ENCODE measurements at places on chromosomes 11 and 22.

DNA sequence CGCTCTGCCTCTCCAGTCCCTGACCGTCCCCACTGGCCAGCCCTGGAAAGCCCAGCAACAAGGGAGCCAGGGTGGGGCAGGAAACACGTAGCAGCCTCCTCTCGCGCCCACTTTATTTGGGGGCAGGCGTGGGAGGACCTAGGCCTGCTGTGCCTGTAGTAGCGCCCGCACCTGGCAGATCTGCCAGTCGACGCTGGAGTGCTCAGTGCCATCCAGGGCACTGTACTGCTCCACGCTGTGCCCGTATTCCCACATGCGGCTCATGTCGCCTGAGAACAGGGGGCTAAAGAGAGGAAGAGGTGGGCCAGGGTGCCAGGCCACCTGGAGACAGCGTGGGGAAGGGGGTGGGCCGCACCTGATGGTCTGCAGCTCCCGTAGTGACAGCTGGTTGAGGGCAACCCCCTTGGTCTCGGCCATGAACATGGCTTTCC is 17.0 kb upstream of the DRICH1 start:
- DNase-seq = no peak

- DNase-seq = peak; percentile 13
These were observed 800.9 kb upstream of the CHORDC1 start for GRCh38 chr11:91023731-91024130.

- no peak for DNase-seq
These were observed 42.1 kb upstream of the APLNR start for GRCh38 chr11:57279116-57279515.

GRCh38 chr11:114479331-114479730 is 40.1 kb downstream of the REXO2 start:
- DNase-seq = no peak

GRCh38 chr22:38924347-38924952 is 33.0 kb upstream of the APOBEC3A start:
- peak; percentile 42 for DNase-seq

DNA sequence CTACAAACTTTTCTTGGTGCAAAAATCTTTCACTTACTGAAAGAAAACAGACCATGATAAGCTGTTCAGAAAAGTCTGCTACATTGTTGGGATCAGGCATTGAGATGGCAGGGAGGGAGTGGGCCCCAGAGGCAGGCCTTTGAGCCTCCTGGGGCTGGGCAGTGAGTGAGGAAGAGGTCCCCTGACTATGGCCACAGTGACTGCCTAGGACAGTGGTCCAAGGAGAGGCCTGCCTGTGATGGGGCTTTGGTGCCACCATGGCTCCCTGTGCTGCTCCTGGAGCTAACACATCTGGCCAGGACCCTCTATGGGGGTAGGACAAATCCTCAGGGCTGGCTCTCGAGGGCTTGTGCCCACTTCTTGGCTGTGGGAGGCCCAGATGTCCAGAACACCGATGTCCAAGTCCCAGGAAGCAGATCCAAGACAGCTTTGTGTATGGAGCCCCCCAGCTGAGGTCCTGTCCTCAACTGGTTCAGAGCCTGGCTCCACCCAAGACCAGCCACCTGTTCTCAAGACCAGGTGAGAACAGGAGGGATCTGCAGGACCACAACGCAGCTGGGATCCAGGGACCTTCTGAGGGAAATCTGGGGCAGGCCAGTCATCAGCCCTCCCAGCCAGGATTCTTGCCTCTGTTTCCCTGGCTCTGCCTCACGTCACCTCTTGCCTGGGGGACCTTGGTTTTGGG is 36.9 kb downstream of the PPM1F start:
- DNase-seq = no peak

- DNase-seq = no peak
These were observed 44.4 kb downstream of the VSIG10L2 start for GRCh38 chr11:125990244-125990643.

- no peak for DNase-seq
These were observed 45.3 kb downstream of the CHRDL2 start for GRCh38 chr11:74685905-74686304.

DNA sequence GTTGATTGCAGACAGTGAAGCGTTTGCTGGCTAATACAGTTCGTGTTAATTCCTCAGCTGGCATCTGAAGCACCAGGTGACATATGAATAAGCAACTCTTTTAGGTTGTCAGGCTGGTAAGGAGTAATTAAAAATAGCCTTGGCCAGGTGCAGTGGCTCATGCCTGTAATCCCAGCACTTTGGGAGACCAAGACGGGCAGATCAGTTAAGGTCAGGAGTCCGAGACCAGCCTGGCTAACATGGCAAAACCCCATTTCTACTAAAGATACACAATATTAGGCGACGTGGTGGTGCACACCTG is 74.9 kb downstream of the CECR2 start:
- DNase-seq = no peak

DNA sequence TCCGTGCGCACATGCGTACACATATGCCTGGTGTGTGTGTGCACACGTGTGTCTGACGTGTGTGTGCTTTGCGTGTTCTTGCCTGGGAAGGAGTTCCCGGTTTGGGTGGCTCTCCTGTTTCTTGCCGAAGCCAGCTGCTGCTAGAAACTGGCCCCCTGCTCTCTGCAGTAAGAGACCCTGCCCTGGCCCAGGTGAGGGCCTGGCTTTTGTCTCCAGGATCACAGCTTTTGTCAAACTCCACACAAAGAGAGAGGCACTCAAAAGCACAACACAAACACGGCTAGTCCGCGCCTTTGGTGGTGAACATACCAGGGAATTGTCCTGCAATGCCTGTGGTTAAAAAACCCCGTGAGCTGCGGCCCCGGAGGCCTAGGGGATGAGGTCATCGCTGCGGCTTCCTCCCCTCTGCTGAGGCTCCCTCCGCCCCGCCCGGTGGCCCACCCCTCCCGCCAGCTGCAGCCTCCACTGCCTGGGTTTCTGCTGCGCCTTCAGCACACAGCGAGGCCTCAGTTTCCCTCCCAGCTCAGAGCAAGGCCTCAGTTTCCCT is 88.9 kb downstream of the KCNQ1 start:
- no peak for DNase-seq

DNA sequence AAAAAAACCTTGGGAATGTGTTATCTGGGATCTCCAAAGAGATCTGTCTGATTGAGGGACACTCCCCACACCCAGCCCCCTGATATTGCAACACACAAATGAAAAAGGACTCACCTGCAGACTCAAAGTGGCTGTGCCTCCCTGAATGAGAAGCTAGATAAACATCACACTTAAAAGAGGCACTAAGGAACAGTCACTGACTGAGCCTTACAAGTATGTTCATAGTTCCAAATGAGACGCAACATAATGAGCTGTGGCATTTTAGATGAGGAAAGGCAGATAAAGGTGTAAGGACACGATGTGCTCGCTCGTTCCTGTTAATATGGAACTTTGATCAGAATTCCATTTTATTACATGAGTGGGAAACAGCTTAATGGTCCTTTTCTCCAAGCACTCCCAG is 21.0 kb upstream of the CFAP300 start:
- no peak for DNase-seq

DNA sequence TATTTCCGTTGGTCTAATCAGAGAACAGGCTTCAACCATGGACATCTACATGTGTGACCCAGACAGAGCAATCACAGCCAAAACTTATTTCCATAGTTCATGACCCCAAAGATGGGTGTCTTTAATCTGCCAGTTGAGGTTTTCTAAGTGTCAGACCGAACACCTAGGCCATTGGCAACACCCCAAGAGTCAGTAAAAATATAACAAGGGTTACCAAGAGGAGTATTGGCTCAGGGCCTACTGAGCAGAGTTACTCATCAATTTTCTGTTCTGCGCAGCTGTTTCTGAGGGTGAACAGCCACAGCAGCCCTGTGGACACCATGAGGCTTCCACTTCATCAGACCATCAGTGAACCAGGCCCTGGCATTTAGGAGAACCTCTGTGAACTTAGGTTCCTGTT is 18.8 kb downstream of the GUCD1 start:
- no peak for DNase-seq

DNA sequence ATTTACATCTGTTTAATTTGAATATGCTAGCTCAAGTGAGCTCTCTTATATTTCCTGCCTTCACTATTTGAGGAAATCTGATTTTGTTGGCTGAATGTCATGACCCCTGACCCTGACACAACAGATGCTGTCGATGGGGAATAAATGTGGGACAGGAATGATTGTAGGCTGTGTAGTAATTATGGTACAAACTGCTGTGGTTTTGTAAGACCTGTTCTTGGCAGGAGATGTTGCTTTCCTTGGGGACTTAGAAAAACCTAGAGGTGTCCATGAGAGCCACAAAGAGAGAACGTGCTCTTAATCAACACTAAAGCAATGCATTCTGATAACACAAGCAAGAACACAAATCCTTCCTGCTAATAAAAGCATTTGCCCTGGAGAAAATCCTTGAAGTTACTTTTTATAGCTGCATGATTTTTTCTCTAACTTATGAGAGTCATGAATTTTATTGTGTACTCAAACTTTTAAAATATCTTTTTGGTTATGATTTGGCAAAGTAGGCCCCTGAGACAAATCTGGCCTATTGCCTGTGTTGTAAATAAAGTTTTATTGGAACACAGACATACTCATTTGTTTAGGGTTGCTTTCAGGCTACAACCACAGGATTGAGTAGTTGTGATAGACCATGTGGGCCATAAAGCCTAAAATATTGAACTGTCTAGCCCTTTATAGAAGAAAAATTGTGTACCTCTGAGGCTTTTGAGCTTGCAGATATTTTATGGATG is 90.2 kb downstream of the DDX10 start:
- no peak for DNase-seq

- no peak for DNase-seq
These were observed 289.7 kb downstream of the ST3GAL4 start for GRCh38 chr11:126645186-126645585.

DNA sequence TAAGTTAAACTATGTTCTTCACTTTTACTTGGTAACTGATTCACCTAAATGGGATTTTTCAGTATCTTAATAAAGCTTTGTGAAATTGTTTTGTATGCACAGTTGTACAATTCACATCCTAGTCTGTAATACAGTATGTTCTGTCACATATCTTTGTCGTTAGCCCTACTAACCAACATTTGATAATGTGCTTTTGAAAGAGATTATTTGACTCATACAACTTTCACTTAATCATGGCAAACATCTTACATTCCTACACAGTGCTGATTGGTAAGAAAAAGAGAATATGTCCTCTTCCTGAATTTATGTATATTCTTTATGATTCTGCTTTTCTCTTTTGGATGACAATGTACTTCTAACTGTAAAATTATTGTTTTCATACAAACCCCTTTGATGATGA is 234.5 kb downstream of the METTL15 start:
- no peak for DNase-seq

DNA sequence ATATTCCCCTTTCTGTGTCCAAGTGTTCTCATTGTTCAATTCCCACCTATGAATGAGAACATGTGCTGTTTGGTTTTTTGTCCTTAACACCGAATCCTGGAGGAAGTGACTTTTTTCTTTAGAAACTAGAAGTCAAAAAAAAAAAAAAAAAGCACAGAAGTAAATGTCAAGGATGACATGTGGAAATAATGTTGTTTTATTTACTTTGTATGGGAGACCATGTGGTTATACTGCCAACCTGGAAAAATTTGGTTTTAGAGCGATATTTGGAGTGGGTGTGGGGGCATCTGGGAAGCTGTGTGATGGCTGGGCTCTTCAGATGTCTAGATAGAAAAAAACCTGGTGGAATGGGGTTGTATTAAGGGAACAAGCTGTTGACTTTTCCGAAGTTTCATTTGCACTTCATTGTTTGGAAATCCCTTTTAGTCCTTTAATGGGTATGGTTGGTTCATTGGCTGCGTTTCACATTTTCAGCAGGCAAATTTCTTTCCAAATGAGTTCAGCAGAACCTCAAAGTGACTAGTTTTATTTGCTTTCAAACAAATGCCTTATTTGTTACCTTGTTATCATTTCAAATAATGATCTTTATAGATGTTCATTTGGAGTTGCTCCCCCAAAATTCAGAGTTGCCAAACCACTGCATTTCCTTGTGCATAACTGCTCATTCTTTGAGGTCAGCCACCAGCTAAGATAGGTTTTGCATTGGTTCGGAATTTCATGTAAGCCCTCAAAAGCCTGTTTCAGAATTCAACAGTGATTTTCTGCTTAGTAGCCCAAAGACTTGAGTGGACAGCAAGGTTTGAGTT is 508.2 kb downstream of the METTL15 start:
- no peak for DNase-seq

GRCh38 chr11:122059565-122059964 is 56.5 kb downstream of the BLID start:
- no peak for DNase-seq

DNA sequence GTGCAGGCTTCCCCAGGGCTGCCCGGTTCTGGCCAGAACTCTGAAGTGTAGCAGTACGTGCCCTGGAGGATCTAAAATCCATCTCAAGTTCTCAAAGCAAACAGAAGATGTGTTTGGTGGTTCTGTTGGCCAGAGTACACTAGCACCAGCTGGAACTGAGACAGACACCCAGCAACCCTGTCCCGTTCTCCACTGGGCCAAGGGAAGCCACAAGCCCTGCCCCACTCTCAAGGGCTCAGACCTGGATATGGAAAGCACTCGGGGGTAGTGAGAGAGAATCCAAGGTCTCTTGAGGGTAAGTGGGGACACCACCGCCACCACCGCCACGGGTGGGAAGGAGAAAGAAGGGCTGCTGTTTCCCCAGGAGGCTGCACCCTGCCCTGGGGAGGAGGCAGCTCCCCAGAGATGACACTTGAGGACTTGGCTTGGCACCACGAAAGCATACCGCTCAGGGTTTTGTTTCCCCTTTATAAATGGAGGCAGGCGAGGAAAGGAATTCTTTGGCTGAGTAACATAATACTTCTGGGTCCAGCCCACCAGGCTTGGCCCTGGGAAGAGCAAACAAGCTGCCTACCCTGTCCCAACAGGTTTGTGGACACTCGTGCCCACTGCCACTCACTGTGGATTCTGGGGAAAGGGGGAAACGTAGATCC is 56.1 kb upstream of the POU2AF1 start:
- DNase-seq = no peak

DNA sequence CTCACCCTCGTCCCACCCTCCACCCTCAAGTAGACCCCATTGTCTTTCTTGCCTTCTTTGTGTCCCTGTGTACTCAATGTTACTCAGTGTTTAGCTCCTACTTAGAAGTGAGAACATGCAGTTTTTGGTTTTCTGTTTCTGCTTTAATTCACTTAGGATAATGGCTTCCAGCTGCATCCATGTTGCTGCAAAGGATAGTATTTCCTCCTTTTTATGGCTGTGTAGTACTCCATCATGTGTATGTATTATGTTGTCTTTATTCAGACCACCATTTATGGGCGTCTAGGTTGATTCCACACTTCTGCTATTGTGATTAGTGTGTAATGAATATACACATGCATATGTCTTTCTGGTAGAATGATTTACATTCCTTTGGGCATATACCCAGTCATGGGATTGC is 73.6 kb downstream of the SIK2 start:
- no peak for DNase-seq

DNA sequence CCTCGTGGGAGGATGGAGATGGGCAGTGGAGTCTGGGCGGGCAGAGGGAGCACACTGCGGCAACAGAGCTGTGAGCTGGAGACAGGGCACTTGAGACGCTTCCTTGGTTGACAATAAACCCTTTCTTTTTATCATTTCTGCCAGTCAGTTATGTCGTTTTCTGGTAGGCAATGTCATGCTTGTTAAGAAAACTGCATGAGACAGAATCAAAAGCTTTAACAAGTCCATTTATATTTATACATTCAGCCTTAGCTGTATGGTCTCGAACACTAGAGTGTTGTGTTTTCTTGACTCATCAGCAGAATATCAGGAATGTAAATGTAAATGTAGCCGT is 31.9 kb downstream of the PPFIA1 start:
- DNase-seq = no peak
